T-helper 9 cell (primary cell): ENCODE measurements at places on chromosomes 6 and 20.

DNA sequence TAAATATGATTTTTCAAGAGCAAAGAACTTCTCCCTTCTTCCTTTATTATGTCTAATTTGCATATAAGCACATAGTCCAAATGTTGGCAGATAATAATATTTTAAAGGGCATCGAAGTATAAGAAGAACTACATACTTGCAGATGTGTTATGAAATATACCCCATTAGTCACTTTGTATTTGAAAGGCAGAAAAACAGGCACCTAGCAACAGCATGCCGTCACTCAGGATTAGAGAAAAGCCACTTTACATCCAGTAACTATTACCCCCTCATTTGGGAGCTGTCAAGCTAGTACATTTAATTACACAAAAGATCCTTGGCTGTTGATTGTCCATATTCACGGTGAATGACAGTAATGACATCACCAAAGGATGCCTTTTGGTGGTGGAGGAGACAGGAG lies 99.3 kb upstream of the ARMC2 start:
- no peak for DNase-seq

- DNase-seq: no peak
Measured at GRCh38 chr20:20606050-20606449, 106.4 kb downstream of the RALGAPA2 start.

DNA sequence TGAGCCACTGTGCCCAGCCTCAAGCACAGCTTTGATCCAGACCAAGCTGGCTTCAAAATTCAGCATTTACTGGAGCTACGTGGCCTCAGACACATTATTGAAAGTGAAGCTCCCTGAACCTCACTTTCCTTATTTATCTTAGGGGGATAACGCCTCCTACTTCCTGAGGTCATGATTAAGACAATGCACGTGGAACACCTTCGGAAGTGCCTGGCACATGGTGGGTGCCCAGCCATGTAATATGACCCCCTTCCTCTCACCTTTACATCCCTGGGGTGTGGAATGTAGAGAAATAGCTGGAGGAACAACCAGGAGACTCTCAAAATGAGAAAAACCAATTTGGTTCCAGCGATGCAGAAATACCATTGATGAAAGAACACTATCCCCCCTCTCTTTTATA lies 1.6 kb upstream of the CLPS start:
- DNase-seq: no peak

GRCh38 chr6:75557068-75557467 lies 44.6 kb upstream of the SENP6 start:
- no peak for DNase-seq

GRCh38 chr20:19249106-19249879 lies 36.9 kb downstream of the SLC24A3 start:
- DNase-seq: no peak

- DNase-seq: no peak
Measured at GRCh38 chr6:34065466-34066217, 80.2 kb downstream of the GRM4 start.

- no peak for DNase-seq
Measured at GRCh38 chr6:26404546-26404945, 2.5 kb downstream of the BTN3A1 start.

- DNase-seq: no peak
Measured at GRCh38 chr20:5612581-5613301, 137.5 kb upstream of the SHLD1 start.

- DNase-seq: no peak
Measured at GRCh38 chr6:118970866-118971265, 35.9 kb upstream of the MCM9 start.

- DNase-seq: no peak
Measured at GRCh38 chr6:15341311-15342001, 95.6 kb downstream of the JARID2 start.

DNA sequence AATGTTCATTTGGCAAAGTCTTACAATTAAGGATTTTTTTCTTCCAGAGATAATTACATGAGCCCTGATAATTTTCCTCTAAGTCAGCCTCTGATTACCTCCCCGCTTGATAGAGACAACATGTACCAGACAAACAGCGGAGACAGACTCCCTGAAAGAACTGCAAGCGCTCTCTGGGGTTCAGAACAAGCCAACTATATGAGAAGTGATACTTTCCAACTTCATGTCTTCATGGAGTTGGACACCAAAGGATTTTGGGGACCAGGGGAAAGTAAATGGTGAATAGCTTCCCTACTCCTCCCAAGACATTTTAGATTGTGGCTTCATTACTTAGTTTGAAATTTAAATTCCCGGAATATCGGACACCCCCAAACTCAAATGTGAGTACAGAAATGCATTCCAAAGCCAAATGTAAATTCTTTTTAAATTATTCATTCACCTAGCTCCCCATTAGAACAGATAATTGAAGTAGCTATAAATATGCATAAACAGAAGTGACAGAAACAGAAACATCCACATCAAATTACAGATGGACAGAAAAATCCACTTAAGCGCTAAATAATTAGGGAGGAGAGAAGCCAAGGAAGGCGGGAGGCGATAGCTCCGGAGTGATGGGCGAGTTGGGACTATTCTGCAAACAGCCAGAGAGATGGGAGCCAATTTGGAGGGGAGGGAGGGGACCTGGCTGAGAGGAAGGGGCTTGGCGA lies 129.7 kb upstream of the AKAP12 start:
- no peak for DNase-seq

DNA sequence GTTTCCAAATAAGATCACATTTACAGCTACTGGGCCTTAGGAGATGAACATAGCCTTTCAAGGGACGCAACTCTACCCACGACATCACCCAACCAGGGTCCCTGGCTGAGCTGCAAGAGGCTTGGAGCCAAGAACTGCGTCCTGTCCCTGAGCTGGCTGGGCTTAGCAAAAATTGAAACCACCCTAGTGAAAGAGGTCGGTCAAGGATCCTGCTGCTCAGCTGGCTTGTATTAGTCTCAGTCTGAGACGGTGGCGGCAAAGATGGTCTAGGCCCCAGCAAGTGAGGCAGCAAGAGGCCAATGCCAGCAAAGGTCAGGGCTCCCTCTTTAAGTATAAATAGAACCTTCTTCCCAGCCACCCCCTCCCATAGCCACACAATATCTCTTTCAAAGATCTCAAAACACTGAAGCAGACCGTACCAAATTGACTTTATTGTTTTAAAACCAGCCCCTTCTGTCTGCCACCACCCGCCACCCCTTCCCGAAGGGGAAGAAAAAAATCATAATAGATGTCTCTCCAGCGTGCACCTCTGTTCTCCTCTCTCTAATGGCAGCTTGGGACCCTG lies 140.5 kb downstream of the EYA2 start:
- no peak for DNase-seq

DNA sequence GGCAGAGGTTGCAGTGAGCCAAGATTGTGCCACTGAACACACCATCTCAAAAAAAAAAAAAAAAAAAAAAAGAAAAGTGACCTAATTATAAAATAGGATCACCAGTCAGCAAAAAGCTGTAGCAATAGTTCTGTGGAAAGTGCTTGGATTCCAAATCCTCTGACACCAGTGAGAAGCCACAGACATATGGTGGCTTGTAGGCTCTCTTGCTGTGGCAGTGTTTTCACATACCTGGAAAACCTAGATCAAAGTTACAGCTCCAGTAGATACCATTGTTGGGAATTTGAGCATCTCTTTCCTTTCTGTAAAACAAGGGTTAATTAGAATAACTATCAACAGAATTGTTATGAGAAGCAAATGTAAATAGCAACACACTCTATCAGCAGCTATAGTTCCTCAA lies 4.1 kb downstream of the CCDC170 start:
- DNase-seq: no peak
